ENCODE measurements at places on chromosomes 7 and 10.
A peak's percentile ranks its signal among the peaks of the same experiment; 100 is the strongest.

DNA sequence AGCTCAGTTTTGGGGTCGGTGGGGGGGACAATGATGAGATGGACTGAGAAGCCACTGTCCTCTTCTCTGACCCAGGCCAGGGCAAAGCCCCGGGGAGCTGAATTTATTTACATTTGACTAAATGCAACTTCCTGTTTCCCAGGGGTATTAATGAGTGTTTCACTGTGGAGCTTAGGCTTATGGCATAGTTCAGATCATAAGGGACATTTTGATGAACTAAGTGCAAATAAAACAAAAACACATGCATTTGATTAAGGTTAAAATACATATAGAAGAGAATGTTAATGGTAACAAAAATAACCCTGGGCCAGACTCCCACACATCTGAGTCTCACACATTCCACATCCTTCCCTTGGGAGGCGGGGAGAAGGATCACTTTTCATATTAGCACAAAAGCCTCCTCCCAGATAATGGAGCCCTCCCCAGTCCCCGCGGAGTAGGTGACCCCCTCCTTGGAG is 320.6 kb downstream of the FRMD4A start:
- no peak for DNase-seq

DNA sequence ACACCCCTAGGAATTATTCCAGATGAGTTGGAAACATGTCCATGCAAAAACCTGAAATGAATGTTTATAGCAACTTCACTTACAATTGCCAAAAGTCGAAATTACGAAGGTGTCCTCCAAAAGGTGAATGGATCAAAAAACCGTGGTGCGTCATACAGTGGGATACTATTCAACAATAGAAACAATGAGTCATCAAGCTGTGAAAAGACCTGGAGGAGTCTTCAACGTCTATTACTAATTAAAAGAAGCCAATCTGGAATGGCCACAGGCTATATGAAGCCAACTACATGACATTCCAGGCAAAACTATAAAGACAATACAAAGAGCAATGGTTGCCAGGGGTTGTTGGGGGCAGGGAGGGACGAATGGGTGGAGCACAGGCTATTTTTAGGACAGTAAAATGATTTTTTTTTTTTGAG is 12.6 kb upstream of the PPP2R2D start:
- DNase-seq: no peak

GRCh38 chr7:21543528-21544302 is 876 bp downstream of the DNAH11 start:
- DNase-seq: peak; percentile 18

DNA sequence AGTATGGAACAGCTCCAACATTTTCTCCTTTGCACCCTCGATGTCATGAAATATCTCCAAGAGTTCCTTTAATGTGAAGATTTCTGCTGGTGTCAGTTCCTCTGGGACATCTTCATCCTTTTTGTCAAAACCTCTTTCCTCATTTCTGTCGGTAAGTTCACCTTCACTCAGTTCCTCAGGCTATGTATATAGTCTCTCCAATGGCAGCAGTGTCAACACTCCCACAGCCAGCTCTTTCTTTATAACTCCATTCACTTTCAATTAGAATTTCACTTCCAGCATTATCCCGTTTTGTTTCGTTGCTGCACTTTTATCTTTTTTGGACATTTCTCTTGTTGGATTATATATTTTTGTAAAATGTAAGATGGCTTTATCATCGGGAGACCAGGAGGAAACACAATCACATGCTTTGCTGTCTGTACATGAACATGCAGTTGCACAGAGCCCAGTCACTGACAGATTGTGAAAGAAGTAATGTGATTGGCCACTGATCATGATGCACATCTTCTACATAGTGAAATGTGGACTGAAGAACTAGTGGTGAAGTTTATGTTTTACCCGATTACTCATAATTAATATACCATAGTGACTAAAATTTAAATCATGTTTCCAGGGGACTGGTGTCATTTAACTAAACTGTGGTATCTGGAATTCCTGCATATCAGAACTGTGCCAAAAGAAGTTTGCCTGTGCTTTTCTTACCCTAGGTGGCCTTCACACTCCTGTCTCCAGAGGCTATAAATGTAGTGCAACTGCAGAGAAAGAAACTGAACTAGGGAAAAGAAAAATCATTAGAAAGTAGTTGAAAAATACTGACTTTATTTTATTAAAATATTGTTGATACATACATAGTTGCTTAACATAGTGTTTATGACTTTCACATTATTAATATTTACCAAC is 289.6 kb downstream of the PPP1R3A start:
- no peak for DNase-seq

DNA sequence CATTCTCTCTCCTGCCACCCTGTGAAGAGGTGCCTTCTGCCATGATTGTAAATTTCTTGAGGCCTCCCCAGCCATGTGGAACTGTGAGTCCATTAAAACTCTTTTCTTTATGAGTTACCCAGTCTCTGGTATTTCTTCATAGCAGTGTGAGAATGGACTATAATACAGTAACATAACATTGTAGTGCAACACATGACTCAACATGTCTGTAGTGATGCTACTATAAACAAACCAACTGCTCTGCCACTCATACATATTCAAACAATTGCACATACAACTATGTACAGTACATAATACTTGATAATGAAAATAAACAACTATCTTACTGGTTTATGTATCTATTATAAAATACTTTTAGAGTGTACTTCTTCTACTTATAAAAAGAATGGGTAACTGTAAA is 7.1 kb downstream of the ATOH7 start:
- no peak for DNase-seq

GRCh38 chr10:26386781-26387180 is 51.4 kb upstream of the APBB1IP start:
- no peak for DNase-seq

GRCh38 chr7:44094365-44094764 is 9.8 kb upstream of the AEBP1 start:
- no peak for DNase-seq

- no peak for DNase-seq
Observed at GRCh38 chr10:1661416-1661815, 75.9 kb downstream of the ADARB2 start.

- no peak for DNase-seq
Observed at GRCh38 chr10:71015674-71016073, 127.3 kb upstream of the PCBD1 start.

GRCh38 chr7:33816106-33816505 is 89.2 kb upstream of the BMPER start:
- no peak for DNase-seq

DNA sequence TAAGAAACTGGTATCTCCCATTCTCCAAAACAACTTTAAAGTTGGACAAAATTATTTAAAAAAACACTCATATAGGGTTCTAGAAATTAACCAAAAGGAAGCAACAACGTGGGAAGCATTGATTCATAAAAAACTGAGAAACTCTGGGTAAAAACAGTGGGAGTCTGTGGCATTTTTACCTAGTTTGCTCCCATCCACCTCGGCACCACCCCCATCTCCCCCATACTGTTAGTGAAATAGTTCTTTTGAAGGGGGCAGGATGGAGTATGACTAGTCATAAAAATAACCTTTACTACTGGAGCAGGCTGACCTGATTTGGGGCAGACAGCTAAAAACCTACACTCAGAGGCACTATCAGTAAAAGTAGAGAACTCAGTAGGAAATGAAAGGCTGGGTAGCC is 123.2 kb downstream of the AVL9 start:
- DNase-seq: no peak

GRCh38 chr7:121026159-121026558 is 37.6 kb downstream of the CPED1 start:
- DNase-seq: no peak

GRCh38 chr10:69278446-69278963 is at the start of gene HK1:
TSS of gene HK1 (plus strand) at chr10:69278496.
- DNase-seq: no peak

- DNase-seq: no peak
Observed at GRCh38 chr7:149237502-149237901, 1.9 kb upstream of the ZNF212 start.

GRCh38 chr7:117088623-117089194 is 135.4 kb downstream of the ST7 start:
- DNase-seq: no peak

DNA sequence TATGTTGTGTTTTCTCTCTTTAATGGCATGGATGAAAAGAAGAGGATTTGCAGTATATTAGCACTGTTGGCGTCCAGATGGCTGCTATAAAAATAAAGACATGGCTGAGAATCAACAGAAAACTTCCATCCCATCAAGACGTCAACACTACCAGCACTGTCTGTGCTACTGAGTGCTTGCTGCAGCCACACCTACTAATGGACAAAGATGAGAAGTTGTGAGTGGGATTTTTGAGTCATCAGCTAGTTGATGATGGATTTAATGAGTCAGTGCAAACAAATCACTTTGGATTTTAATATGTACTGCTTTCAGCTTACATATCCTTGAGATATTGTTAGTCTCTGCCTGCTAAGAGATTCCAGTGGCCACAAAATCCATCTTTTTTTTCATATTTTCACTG is 631.0 kb upstream of the ANKRD30A start:
- no peak for DNase-seq

- no peak for DNase-seq
Observed at GRCh38 chr7:130223646-130224045, 16.0 kb downstream of the SSMEM1 start.

DNA sequence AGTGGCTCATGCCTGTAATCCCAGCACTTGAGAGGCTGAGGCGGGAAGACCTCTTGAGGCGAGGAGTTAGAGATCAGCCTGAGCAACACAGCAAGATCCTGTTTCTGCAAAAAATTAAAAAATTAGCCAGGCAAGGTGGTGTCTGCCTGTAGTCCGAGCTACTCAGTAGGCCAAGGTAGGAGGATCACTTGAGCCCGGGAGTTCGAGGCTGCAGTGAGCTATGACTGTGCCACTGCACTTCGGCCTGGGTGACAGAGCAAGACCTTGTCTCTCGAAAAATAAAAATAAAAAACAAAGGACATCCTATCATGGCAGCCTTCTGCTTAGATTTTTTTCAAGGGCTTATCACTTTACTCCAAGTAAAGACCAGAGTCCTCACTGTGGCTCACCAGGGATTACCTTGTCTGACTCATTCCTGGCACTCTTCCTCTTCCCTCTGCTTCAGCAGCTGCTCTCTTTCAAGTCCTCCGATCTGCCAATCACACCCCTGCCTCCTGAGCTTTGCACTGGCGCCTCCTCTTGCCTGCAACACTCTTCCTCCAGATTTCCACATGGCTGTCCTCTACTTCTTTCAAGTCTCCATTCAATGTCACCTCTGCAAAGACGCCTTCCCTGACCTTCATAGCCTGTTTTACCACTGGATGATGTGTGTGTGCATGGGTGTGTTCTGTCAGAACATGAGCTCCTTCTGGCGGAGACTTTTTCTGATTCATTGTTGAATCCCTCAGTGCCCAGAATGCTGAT is 7.7 kb downstream of the PRTFDC1 start:
- DNase-seq: peak; percentile 46

All from erythroblast (primary cell).